ENCODE measurements at places on chromosomes 7 and 10. TPM values are rescaled to one million over a fixed set of nuclear protein-coding genes. Genes with fewer than 3 reads are reported as not detected.

IMPDH1 gene
- total RNA-seq = 63.5 TPM

ADAM12 gene
- 56.4 TPM for total RNA-seq

VGF gene
- total RNA-seq = not detected

TMEM225B gene
- 1.2 TPM for total RNA-seq

CDCA7L gene
- 50.5 TPM for total RNA-seq

ZNF746 gene
- 7.4 TPM for total RNA-seq

CCDC172 gene
- not detected for total RNA-seq

ZEB1 gene
- 183 TPM for total RNA-seq

LIPF gene
- total RNA-seq = not detected

HMX2 gene
- total RNA-seq = not detected

ZSWIM8 gene
- total RNA-seq = 40.9 TPM

WEE2 gene
- total RNA-seq = not detected

DKK1 gene
- 57.4 TPM for total RNA-seq

CAMK2B gene
- total RNA-seq = 0.59 TPM

TWIST1 gene
- 31.1 TPM for total RNA-seq

CC2D2B gene
- under 0.01 TPM for total RNA-seq

NAT16 gene
- total RNA-seq = not detected

TLL2 gene
- total RNA-seq = 0.08 TPM

GPAM gene
- total RNA-seq = 11.1 TPM

PDK4 gene
- 0.15 TPM for total RNA-seq

TMEM273 gene
- total RNA-seq = not detected

SAP25 gene
- total RNA-seq = 0.08 TPM

PNLIPRP1 gene
- not detected for total RNA-seq

PSPH gene
- total RNA-seq = 115 TPM

Measured in smooth muscle cell of the coronary artery (primary cell).